ENCODE measurements at places on chromosomes 4 and X.

- no peak for DNase-seq
These were observed 19.7 kb downstream of the FBXW7 start for GRCh38 chr4:152516156-152516555.

DNA sequence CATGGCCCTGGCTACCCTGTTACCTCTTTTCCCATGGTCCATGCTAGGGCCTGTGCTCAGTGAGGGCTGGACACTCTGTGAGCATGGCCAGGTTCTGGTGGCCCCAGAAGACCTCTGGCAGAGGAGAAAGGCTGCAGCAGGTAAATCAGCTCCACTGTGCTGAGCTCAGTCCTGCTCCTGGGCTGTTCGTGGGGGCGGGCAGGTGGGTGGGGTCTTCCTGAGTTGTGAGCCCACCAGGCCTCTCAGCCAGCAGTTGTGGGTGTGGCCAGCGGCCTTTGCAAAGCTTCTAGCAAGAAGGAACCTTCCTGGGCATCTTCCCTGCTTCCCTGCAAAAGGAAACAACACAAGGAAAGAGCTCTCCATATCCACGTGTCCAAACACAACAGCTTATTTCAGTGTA, 85.3 kb upstream of the STX18 start:
- no peak for DNase-seq

- peak; percentile 3 for DNase-seq
These were observed 328.7 kb upstream of the ZFP42 start for GRCh38 chr4:187666697-187667494.

DNA sequence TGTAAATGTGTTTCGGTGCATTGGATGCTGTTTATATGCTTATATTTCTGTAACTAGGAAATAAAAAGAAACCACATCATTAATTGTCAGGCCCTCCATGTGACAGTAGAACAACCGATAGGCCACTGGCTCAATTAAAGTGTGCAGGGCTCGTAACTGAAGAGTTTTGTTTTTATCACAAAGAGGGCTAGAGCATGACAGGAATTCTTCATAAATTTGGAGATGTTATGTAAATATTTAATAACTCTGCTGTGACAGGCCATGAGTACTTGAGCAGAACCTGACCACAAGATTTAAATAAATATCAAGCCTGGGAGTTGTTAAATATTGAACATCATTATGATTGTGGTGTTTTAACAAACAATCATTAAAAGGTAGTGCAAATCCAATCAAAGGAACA, 55.9 kb downstream of the MID1 start:
- DNase-seq, result no peak

DNA sequence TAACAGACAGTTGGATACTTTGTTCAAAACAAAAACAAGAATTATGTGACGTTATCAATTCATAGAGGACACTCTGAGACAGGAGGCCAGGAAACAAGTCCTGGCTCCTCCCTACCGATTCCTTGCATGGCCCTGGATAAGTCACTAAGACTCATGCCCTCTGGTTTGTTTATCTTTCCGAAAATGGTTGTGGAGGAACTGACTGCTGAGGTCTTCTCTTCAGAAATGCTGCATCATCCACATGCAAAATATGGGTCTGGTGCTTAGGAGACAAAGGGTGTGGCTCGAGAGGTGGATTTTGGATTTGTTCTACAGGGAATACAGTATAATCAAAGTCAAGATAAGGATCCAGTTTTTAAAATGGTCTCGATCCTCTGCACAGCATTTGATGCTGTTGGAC, 130.9 kb downstream of the RELL1 start:
- no peak for DNase-seq

- no peak for DNase-seq
These were observed 126.0 kb upstream of the RBPJ start for GRCh38 chr4:26194764-26195163.

GRCh38 chr4:8403976-8404375, 36.5 kb downstream of the ACOX3 start:
- DNase-seq, result no peak

DNA sequence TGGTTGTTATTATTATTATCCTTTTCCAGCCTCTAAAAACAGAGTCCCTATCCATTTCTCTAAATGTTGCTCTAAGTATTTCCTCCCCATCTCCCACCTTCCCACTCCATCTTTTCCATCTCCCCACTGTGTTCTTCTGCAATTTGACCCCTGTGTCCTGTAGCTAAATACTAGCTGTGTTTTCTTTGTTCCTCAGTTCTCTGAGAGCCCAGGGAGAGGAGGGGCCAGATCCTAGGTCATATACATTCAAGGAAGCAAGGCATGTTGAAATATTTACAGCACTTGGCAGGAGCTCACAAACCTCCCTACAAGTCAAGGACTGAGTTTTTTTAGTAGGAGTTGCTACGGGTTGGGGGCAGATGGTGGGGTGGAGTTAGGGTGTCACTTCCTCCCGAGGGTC, 10.5 kb downstream of the SLC16A2 start:
- DNase-seq, result no peak

- DNase-seq, result no peak
These were observed 464.1 kb downstream of the IDS start for GRCh38 chrX:149040873-149041535.

DNA sequence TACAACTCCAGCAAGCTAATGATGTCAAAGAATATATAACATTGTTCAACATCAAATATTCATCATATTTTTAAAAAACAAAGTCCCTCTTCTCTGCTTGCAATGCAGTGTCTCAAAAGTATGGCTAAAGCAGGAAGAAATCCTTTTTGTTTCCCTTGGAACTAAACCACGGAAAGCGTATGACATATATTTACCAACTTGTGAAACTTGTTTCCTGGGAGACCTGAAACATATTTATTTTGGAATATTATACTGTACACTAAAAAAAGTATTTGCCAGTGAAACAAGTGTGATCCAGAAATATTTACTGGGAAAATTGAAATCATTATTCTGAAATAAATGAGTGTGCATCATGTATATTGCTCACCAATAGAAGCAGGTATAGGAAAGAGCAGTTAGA, 156.0 kb upstream of the ANKRD50 start:
- no peak for DNase-seq

GRCh38 chrX:118974908-118975671, 672 bp downstream of the LONRF3 start:
- no peak for DNase-seq

GRCh38 chr4:107824350-107825071, at the start of gene SGMS2:
Gene SGMS2 (plus strand): TSS chr4:107824932. CDS start chr4:107895554, 70,622 bp downstream.
- DNase-seq, result peak; percentile 91

GRCh38 chrX:99371976-99372595, 1038.0 kb downstream of the PCDH19 start:
- no peak for DNase-seq

GRCh38 chr4:121138039-121138825, 25.9 kb downstream of the TNIP3 start:
- DNase-seq, result no peak

GRCh38 chr4:25303578-25303977, 9.0 kb upstream of the ZCCHC4 start:
- DNase-seq, result no peak

GRCh38 chr4:4637710-4638109, 95.9 kb upstream of the STX18 start:
- no peak for DNase-seq

DNA sequence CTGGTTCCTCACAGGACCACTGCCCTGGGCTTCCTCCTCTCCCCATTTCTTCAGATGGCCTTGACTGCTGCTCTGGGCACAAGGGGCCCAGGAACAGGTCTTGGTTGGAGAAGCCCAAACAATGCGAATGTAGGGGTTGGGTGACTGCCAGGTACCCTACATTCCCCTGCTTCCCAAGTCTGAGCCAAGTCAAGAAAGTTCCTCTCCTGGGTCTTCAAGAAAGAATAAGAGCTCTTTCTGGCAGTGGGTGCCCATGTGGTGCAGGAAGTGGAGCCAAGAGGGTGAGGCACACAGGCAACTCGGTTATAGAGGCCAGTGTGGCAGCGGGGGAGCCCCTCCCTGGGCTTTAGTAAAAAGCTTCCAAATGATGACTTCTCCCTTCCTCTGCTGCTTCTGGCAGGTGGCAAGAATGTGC, 2.7 kb downstream of the SLC34A2 start:
- no peak for DNase-seq

DNA sequence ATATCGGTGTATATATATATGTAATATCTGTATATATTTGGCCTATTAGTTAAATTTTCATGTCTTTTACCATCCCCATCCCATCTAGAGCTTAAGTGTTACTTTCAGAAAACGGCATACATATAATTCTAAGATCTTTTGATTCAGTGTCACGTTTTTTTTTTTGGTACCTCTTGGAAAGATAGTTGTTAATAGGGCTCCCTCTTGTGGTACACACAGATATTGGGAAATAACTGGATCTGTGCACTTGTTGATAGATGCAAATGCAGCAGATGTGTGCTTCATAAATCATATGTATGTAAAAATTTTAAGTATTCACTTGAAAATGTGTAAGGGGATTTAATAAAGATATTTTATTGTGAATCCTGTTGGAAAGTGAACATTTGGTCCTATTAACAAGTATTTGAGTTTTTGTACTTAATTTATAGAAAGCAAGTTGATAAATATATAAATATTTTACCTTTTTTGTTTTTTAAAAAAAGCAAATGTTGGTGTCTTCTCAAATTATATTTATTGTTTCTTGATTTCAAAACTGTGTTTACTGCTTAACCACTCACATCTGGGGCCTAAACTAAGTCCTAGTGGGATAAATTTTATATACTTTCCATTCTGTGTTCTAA, 74.7 kb downstream of the PAQR3 start:
- DNase-seq, result peak; percentile 89

GRCh38 chrX:24777660-24778059, 83.9 kb downstream of the POLA1 start:
- no peak for DNase-seq

DNA sequence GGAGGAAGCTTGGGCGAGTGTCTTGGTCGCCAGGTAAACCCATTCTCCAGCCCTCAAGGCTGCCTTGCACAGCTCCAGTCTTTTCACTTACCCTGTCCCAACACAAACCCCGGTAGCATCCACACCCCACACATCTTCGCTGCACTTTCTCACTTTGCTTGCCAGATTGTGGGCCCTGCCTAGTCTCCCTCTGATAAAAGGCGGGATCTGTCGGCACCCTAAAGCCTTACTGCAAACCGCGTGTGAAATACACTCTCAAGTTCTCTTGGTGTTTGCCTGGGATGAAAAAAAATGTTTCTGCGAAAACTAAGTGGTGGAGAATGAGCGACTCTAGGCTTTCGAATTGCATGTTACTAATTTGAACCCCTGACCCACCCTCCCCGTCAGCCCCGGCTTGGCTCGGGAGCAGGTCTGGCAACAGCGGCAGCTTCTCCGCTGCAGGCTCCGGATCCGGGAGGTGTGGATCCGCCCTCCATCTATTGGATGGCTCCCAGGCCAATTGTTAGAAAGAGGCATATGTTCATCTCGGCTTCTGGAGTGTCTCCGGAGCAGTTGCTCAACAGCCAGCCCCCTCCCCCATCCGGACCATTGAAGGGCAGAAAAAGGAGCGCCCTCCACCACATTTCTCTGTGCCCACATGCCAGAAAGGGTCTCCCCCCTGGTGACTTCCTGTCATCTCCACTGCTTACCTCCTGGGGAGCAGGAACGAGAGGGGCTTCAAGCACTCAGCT, 3.0 kb upstream of the CITED1 start:
- DNase-seq, result peak; percentile 66

DNA sequence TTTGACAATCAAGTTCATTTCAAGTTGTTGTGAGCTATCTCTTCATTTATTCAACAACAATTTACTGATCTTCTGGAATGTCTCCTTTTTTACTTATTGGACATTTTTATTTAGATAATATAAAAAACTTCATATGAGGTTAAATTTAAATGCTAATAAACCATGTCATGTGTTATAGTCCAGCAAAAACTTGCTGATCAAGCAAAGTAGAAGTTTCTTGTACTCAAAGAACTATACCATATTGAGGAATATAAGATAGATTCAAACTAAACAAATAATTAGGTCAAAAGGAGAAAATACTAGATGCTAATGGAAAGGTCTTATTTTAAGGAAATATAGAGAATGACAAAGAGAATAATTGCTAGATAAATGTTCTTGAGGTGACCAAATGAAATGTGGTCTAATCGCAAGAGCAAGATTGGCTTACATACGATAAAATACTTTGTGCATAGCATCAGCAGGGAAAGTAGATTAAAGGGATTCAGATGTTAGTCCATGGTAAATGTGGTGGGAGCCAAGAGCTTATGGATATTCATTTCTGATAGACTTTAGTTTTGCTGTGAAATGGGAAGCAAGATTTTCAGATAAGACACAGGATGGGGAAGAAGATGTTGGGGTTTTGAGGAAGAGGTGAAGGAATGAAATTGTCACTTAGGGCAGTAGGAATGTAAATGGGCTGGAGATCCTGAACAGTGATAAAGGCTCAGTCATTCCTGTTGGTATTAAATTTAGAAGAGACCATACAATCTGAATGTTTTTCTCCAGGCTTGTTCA, 229.5 kb downstream of the MAPK10 start:
- DNase-seq, result no peak

DNA sequence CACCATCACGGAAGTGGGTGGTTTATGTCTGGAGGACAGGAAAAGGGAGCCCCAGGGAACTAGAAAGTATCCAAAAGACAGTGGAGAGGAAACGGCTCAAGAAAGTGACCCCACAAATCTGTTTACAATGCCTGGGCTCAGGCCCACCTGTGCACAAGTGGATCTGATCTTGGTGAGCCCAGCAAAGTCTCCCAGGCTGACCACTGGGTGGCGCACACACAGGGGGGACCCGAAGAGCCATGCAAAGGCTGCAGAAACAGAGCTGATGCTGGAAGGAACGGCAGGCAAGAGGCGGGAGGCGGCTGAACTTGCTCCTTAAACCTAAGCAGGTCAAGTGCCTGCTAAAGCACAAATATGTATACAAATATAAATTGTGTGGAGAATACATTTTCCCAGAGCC, 9.6 kb downstream of the HAUS7 start:
- DNase-seq, result peak; percentile 44

DNA sequence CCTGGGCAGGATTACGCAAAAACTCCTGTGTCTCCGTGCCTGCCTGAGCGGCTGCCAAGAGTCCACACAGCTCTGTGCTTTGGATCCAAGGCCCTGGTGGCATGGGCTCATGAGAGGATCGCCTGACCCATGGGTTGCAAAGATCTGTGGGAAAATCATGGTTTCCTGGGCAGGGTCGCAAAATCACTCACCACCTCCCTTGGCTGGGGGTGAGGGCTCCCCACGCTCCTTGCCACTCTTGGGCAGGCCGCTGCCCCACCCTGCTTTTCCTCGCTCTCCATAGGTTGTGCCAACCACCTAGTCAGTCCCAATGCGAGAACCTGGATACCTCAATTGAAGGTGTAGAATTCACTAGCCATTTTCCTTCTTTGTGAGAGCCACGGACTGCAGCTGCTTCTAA, 66.5 kb upstream of the MAGEB18 start:
- DNase-seq, result no peak

DNA sequence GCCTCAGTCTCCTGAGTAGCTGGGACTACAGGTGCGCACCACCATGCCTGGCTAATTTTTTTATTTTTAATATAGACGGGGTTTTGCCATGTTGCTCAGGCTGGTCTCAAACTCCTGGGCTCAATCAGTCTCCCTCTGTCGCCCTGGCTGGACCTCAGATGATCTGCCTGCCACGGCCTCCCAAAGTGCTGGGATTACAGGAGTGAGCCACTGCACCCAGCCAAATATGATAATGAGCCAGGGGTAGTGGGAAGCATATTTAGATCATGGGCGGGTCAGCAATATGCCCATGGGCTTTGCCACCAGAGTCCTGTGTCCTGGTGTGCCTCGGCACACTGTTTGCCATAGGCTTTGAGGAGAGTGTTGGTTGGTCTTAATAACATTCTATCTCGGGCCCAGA, 71.8 kb downstream of the FAM193A start:
- no peak for DNase-seq
